Nephron progenitor cell (in vitro differentiated cells): ENCODE measurements at places on chromosomes 4 and X.

DNA sequence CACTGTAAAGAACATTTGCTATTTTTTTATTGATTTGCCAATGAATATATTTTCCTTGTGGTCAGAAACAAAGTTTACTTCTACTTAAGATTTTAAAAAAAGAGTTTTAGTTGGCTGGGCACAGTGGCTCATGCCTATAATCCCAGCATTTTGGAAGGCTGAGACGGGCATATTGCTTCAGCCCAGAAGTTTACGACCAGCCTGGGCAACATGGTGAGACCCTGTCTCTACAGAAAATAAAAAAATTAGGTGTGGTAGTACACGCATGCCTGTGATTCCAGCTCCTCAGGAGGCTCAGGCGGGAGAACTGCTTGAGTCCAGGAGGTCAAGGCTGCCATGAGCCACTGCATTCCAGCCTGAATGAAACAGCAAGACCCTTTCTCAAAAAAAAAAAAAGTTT lies 36.8 kb downstream of the LRP2BP start:
- peaks cover 2% of the 10 kb centered on the region for H3K4me1 ChIP-seq
- H3K27me3 ChIP-seq: no peaks in the 10 kb centered on the region
- H3K36me3 ChIP-seq: peaks cover 12% of the 10 kb centered on the region
- H3K27ac ChIP-seq: no peak overlapping the region

- H3K27me3 ChIP-seq: peaks cover 64% of the 10 kb centered on the region
- peaks cover 19% of the 10 kb centered on the region for H3K4me1 ChIP-seq
- peak; percentile 66 for DNase-seq
- no peak within 1 kb of the TSS for H3K27ac ChIP-seq
Observed at GRCh38 chr4:186104114-186104889, at the start of gene FAM149A. Gene FAM149A, plus strand, starts transcription at chr4:186104704.

DNA sequence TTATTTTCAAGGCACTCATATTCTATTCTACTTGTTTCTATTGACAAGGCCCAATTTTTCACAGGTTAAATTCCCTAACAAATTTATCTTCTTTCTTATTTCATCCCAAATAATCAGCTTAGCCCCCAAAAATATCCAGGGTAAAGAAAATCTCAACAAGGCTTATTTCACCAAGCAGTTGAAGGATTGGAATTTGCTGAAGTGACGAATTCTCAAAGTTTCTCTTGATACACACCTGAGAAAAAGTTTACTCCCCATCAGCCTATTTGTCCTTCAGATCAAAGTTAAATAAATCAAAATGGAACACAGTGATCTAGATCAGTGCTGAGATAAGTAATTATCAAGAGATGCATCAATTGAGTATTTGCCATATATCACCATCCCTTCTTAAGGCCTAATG lies 106.9 kb downstream of the ATRX start:
- peaks cover 27% of the 10 kb centered on the region for H3K36me3 ChIP-seq
- no peak overlapping the region for H3K4me3 ChIP-seq
- no peak overlapping the region for H3K27ac ChIP-seq
- H3K4me1 ChIP-seq: no peaks in the 10 kb centered on the region
- no peak for DNase-seq
- no peaks in the 10 kb centered on the region for H3K27me3 ChIP-seq

- no peaks in the 10 kb centered on the region for H3K4me1 ChIP-seq
- H3K27ac ChIP-seq: no peak overlapping the region
- no peaks in the 10 kb centered on the region for H3K36me3 ChIP-seq
- no peak overlapping the region for H3K4me3 ChIP-seq
- no peak for DNase-seq
Observed at GRCh38 chrX:141375011-141375760, 132.9 kb upstream of the SPANXC start.

GRCh38 chr4:25926462-25926861 lies 12.4 kb downstream of the SMIM20 start:
- no peak overlapping the region for H3K4me3 ChIP-seq
- no peak for DNase-seq
- H3K36me3 ChIP-seq: peaks cover 19% of the 10 kb centered on the region
- H3K27me3 ChIP-seq: peaks cover 4% of the 10 kb centered on the region

- no peaks in the 10 kb centered on the region for H3K36me3 ChIP-seq
- no peak overlapping the region for H3K27ac ChIP-seq
- no peaks in the 10 kb centered on the region for H3K27me3 ChIP-seq
- no peak overlapping the region for H3K4me3 ChIP-seq
Observed at GRCh38 chr4:22031423-22031822, 82.9 kb upstream of the KCNIP4 start.

DNA sequence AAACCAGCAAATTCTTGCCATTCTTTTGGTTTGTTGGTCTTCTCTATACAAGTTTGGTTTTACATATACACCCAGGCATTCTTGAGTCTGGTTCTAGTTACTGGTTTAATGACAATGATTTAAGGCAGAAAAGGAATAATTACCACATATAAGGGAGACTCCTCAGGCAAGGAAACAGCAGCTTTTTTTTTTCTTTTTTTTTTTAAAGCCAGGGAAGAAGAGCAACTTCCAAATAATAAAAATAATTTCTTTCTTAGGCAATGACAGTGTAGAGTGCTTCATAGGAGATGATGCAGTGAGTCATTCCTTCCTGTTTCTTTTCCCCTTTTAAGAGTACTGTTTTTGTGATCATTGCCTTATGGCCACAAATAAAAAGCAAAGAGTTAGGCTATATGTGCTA lies 289.7 kb downstream of the DKK2 start:
- DNase-seq: no peak
- H3K4me1 ChIP-seq: no peaks in the 10 kb centered on the region
- no peaks in the 10 kb centered on the region for H3K27me3 ChIP-seq

- H3K27ac ChIP-seq: no peak overlapping the region
- no peaks in the 10 kb centered on the region for H3K4me1 ChIP-seq
- H3K4me3 ChIP-seq: no peak overlapping the region
- H3K36me3 ChIP-seq: no peaks in the 10 kb centered on the region
- no peaks in the 10 kb centered on the region for H3K27me3 ChIP-seq
Observed at GRCh38 chr4:72314869-72315268, 254.2 kb downstream of the ADAMTS3 start.

DNA sequence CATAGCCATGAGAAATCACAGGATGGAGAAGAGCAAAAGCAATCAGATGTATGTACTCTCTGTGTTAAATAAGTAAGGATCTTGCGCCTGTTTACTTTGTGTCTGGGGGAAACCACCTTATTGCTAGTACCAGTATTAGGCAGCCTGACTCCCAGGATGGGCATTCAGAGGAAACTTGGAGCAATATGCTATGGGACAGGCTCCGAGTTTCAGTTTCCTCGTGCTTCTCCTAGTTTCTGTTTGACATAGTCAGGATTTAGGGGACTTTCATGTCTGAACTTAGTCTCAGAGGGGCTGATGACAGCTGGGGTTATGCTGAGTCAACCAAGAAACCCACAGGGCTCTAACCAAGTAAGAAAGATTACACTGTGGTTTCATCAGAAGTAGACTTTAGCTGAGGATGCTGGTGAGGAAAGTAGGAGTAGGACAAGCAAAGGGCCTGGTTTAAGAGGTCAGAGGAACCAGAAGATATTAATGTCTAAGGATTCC lies 13.5 kb downstream of the NSUN7 start:
- H3K27ac ChIP-seq: no peak overlapping the region
- no peak for DNase-seq
- peaks cover 4% of the 10 kb centered on the region for H3K27me3 ChIP-seq
- H3K4me1 ChIP-seq: no peaks in the 10 kb centered on the region
- no peak overlapping the region for H3K4me3 ChIP-seq

GRCh38 chrX:51420610-51421009 lies 75.8 kb downstream of the NUDT11 start:
- H3K27ac ChIP-seq: no peak overlapping the region
- no peaks in the 10 kb centered on the region for H3K27me3 ChIP-seq
- no peaks in the 10 kb centered on the region for H3K4me1 ChIP-seq
- no peaks in the 10 kb centered on the region for H3K36me3 ChIP-seq

DNA sequence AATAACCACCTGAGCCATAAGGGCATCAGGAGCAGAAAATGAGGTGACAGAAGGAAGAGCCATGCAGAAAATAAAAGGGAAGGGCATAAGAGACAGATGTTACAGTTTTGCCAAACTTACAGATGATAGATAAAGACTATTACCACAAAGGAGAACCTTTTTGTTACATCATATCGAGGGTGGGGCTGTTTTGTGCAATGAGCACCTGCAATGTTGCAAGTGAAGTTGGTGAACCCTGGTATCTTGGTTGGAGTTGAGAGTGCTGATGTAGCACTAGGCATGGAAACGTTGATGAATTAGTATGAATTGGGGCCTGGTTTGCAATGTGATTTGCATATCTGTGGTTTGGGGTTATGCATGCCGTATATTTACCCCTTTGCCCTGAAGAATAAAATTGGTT lies 119.8 kb upstream of the TEX13D start:
- H3K4me3 ChIP-seq: no peak overlapping the region
- no peaks in the 10 kb centered on the region for H3K36me3 ChIP-seq
- no peak for DNase-seq
- no peak overlapping the region for H3K27ac ChIP-seq
- H3K27me3 ChIP-seq: peaks cover 4% of the 10 kb centered on the region

- peak; percentile 43 for DNase-seq
- H3K27ac ChIP-seq: no peak overlapping the region
- no peak overlapping the region for H3K4me3 ChIP-seq
Observed at GRCh38 chr4:147984065-147984777, 252.3 kb downstream of the ARHGAP10 start.

- H3K4me3 ChIP-seq: no peak overlapping the region
- peaks cover 7% of the 10 kb centered on the region for H3K4me1 ChIP-seq
- DNase-seq: no peak
- H3K36me3 ChIP-seq: no peaks in the 10 kb centered on the region
- H3K27me3 ChIP-seq: peaks cover 5% of the 10 kb centered on the region
Observed at GRCh38 chrX:153768311-153769157, 4.5 kb downstream of the PLXNB3 start.

GRCh38 chr4:52017814-52018213 lies 2.3 kb downstream of the LRRC66 start:
- no peak for DNase-seq
- H3K4me3 ChIP-seq: no peak overlapping the region
- H3K27me3 ChIP-seq: no peaks in the 10 kb centered on the region

GRCh38 chr4:181365671-181366070 lies 877.5 kb upstream of the TENM3 start:
- DNase-seq: no peak
- no peaks in the 10 kb centered on the region for H3K27me3 ChIP-seq
- peaks cover 8% of the 10 kb centered on the region for H3K4me1 ChIP-seq
- no peak overlapping the region for H3K27ac ChIP-seq
- H3K36me3 ChIP-seq: no peaks in the 10 kb centered on the region

- H3K36me3 ChIP-seq: no peaks in the 10 kb centered on the region
- peaks cover 13% of the 10 kb centered on the region for H3K27me3 ChIP-seq
- peaks cover 48% of the 10 kb centered on the region for H3K4me1 ChIP-seq
- no peak overlapping the region for H3K4me3 ChIP-seq
Observed at GRCh38 chr4:107815158-107815557, 9.6 kb upstream of the SGMS2 start.

- no peaks in the 10 kb centered on the region for H3K27me3 ChIP-seq
- H3K4me1 ChIP-seq: peaks cover 10% of the 10 kb centered on the region
- no peak for DNase-seq
- no peak overlapping the region for H3K4me3 ChIP-seq
Observed at GRCh38 chr4:153433754-153434105, 32.4 kb upstream of the TMEM131L start.

DNA sequence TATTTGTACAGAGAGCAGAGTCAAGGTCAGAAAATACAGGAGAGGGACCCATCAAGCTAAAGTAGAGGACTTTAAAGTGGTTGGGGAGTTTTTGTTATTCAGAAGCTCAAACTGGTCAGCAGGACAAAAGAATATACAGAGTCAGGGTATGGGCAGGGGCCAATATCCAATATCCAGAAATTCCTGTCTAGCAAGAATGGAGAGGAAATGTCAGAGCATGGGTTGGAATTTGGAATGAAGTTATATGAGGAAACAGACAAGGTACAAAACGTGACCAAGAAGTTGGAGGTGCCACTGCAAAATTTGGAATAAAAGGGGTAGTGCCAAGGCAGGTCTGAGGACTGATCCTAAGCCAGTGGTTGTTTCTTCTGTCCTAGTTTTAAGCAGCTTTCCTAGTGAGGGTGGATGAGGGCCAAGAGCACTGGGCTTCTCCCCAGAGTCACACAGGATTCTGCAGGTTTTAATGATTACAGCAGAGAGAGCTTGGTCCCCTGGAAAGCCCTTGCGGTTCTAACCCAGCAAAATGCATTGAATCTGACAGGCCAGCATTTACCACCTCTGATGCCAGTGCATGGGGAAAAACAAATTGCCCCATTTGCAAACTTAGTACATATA lies 304.7 kb upstream of the FTHL17 start:
- no peak overlapping the region for H3K4me3 ChIP-seq
- peaks cover 6% of the 10 kb centered on the region for H3K4me1 ChIP-seq
- H3K36me3 ChIP-seq: no peaks in the 10 kb centered on the region
- H3K27ac ChIP-seq: no peak overlapping the region

GRCh38 chrX:147978931-147979330 lies 2.2 kb upstream of the FMR1NB start:
- no peak overlapping the region for H3K4me3 ChIP-seq
- no peak overlapping the region for H3K27ac ChIP-seq
- DNase-seq: no peak
- H3K27me3 ChIP-seq: no peaks in the 10 kb centered on the region
- no peaks in the 10 kb centered on the region for H3K4me1 ChIP-seq
- no peaks in the 10 kb centered on the region for H3K36me3 ChIP-seq

GRCh38 chr4:118351851-118352827 lies 664 bp downstream of the PRSS12 start:
- peak overlapping the region; percentile 84 for H3K4me3 ChIP-seq
- H3K27me3 ChIP-seq: peaks cover 79% of the 10 kb centered on the region
- H3K36me3 ChIP-seq: no peaks in the 10 kb centered on the region
- DNase-seq: peak; percentile 56
- H3K27ac ChIP-seq: no peak overlapping the region

DNA sequence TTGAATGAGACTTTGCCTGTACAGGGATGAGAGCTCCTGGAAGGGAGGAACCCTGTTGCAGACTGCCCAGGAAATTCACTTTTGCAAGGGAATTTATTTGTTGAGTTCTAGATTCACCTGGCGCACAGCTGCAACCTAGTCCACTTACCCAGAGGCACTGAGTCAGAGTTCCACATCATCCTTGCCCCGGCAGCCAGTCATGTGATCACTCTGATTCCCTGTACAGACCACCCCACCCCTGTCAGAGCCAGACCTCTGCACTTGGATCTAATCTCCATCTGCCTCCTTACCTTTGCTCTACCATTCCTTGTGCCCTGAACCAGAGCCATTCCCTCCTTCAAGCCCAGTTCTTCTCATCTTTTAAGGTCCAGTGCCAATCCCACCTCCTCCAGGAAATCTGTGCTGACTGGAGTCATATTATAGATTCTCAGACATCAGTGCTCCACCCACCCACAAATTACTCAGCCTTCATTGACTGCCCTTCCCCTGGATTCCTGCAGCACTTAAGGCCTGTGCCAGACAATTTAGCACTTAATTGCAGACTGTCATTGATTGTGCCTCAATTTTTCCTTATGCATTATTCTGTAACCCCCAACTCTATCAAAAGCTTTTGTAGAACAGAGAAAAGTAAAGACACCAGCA lies 84.1 kb upstream of the MAGEA4 start:
- H3K27me3 ChIP-seq: peaks cover 7% of the 10 kb centered on the region
- peaks cover 17% of the 10 kb centered on the region for H3K4me1 ChIP-seq
- H3K27ac ChIP-seq: no peak overlapping the region
- no peak for DNase-seq
- H3K36me3 ChIP-seq: no peaks in the 10 kb centered on the region

DNA sequence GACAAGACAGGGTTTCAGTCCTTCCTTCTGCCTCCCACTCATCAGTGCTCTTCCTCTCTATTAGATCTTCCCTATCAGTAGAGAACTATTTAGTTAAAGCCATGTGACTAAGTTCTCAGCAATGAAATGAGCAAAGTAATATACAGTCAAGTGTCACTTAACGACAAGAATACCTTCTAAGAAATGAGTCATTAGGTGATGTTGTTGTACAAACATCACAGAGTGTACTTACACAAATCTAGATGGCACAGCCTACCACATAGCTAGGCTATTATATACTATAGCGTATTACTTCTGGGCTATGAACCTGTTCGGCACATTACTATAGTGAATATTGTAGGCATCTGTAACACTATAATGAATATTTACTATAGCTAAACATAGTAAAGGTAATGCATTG lies 71.3 kb downstream of the POU4F2 start:
- no peak overlapping the region for H3K27ac ChIP-seq
- no peak for DNase-seq
